Subcutaneous preadipocyte (primary cell): ENCODE measurements at places on chromosomes 13 and 19. TPM values are rescaled to one million over a fixed set of nuclear protein-coding genes. Genes with fewer than 3 reads are reported as not detected.

The KIR3DL2 gene
- not detected in 2 replicates for total RNA-seq

The ARHGAP45 gene
- 0.78 and 1.5 TPM in 2 replicates for total RNA-seq

The NTF4 gene
- total RNA-seq = not detected in 2 replicates

The INSL3 gene
- total RNA-seq = not detected in 2 replicates

The SIGLEC9 gene
- under 0.01 TPM in 1 of 2 replicates, not detected in the other for total RNA-seq
